KBM-7 (cell line): ENCODE measurements at places on chromosomes 4 and X.

DNA sequence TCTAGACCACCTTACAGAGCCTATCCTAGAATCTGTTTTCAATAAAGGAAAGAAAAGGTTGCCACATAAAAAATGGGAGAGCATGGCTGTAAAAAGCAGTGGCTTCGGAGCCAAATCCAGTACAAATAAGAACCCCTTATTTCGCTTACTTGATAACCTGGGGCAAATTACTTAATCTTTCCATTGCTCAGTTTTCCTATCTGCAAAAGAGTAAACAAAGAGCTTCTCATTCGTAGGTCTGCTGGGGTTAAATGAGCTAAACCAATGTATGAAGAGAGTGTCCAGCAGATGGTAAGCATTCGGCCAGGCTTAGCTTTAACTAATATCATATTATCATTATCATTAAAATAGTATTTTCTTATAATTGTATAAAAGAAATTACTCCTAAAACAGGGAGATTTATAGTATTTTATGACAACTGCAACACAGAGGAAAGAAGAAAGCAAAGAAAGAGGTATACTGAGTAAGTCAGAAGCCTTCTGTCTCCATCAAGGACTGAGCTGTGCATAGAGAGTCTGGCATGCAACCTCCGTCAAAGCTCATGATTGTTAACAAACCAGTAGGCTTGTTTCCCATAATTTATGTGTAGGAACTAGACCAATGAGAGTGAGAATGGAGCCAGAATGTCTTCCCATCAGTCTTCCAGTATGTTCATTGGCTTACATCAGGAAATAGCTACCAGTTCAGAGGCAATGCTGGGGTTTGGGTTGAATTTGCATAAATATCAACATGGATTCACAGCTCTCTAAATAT, 364.9 kb downstream of the UNC5C start:
- no peak for DNase-seq

DNA sequence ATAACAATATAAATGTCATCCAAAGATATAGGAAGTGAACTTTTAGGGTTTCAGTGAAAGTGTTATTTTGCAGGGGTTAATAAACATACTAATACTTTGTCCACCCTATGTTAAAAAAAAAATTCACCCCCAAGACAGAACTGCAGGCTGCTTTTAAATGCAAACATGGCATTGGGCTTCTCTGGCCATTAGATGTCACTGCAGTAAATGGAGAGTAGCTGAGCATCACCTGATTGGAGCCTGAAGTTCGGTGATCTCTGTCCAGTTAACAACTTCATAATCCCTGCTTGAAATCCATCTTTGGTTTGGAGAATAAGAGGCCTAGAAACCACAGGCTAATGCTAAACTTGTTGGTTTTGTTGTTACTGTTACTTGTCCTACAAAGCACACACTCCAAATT, 18.7 kb downstream of the SLC25A43 start:
- peak; percentile 38 for DNase-seq

- DNase-seq = no peak
Observed at GRCh38 chr4:7003176-7003878, 39.8 kb upstream of the TADA2B start.

DNA sequence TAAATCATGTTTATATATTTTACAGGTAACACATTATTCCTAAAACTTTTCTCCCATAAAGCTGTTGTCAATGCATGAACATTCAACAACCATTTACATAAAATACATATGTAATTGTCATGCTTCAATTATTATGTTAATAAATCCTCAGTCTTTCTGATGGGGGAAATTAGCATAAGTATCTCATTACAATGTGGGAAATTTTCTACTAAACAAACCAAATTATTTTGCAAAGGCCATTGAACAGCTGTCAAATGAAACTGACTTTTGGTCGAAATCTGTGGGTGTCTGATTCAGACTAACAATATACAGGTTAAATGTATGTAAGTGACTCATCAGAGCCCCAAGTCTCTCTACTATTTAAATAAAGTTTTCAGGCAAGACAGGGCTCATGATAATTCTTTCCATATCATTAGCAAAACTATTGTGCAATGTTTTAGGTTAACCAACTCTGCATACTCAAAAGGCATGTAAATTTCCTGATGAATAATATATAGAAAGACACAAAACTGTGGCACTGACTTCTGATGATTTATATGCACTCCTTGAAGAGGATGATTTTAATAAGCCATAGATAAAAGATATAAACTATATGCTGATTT, 795.3 kb upstream of the AADAT start:
- DNase-seq = no peak

- DNase-seq = no peak
Observed at GRCh38 chrX:115260330-115260729, 26.4 kb upstream of the LRCH2 start.

DNA sequence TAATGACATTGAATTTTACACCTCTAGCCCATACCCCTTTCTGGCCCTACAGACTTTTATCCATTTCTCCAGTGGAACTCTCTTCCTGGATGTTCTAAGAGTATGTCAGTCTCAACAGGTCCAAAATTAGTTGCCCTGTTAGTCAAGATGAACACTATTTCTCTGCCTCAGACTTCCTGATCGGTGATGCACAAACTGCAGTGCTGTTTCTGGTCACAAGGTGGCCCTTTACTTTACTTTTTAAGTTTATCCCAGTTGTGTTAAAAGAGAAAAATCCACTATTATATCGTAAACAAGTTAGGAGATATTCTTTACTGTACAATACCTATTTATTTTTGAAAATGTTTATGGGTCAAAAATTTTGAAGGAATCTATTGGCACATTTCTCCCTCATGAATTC, 13.1 kb downstream of the TCEAL7 start:
- peak; percentile 51 for DNase-seq

DNA sequence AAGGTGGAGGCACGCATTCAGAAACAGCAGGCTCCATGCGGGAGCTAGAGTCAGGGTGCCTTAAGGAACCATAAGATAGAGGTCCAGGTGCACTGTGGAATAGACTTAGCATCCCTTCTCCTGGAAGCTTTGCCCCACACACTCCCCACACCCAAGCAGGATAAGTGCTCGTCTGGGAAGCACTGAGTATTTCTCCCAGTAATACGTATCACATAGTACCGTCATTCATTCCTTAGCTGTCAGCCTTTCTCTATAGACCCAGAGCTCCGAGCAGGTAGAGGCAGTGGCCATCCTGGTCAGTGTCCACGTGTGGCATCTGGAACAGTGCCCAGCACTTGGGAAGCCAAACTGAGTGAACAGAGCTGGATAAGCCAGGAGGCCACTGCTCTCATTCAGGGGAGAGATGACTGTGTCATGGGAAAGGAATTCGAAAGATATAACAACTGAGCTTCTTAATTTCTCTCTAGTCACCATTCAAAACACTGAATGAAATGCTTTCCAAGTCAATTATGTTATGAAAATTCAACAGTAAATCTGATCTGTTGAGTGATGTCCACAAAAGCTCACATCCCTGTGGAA, 9.9 kb downstream of the APBB2 start:
- DNase-seq = no peak

- no peak for DNase-seq
Observed at GRCh38 chrX:97070346-97070745, 186.6 kb downstream of the RPA4 start.

DNA sequence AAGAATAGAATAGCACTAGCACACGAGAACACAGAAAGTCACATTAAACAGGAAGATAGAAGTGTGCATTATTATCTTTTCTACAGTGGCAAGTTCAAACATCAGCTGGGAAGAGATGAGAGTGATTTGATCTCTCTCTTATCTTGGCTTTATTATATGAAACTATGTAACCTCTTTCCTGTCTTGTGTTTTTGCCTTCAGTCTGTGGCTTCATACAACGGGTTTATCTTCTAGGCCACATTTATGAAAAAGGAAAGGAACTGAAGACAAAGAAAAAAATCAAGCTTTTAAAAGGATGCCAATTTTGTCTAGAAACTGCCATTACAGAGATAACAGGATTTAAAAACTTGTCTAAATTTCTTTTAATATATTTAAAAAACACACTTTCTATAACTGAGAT, 983.6 kb downstream of the RPA4 start:
- DNase-seq = no peak

DNA sequence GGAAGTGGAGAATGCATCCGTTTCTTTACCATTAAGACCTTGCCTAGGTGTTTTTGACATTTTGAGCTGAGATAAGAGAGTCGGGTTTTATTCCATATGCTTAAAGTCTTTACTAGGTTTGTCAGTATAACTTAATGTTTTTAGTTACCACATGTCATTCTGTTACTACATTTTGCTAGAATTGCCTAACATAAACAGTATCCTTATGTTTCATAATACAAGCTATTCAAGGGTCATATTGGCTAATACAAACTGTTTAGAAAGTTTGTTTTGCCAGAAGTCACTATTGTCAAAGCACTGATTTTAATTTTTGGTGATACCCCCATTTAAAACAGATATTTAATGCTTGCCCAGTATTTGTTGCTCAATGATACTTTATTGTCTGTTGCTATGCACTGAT, 427.7 kb upstream of the MAGEB2 start:
- no peak for DNase-seq

DNA sequence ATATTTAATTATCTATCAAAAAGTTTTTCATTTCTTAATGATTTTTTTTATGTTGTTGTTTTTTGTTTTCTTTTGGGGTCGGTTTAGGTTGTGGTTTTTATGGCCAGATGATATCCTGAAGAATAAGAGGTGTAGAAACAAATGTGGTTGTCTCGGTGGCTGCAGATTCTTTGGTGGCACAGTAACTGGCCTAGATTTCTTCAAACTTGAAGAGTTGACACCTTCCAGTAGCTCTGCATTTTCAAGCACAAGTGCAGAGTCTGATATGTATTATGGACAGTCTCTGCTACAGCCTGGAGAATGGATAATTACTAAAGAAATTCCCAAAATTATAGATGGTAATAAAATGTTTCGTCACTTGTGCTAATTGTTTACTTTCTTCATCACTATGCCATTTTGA, 82.6 kb downstream of the BLTP1 start:
- no peak for DNase-seq

DNA sequence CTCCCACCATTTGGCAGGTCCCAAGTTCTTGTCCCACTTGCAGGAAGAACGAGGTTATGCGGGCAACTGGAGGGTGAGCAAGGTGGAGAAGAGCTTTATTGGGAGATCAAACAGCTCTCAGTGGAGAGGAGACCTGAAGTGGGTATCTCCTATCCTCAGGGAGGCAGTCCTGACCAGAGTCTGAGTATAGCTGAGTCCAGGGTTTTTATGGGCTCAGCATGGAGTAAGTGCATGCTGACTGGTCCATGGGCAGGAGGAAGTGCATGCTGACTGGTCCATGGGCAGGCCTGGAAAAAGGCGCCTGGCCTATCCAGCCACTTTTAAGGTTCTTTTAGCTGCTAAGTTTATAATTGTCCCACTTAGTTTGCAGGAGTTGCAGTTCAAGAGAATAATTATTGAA, 7.4 kb upstream of the HNRNPD start:
- no peak for DNase-seq

- peak; percentile 35 for DNase-seq
Observed at GRCh38 chrX:24148121-24148520, 1.4 kb upstream of the ZFX start.

GRCh38 chr4:159358226-159358625, 255.3 kb downstream of the RAPGEF2 start:
- no peak for DNase-seq

DNA sequence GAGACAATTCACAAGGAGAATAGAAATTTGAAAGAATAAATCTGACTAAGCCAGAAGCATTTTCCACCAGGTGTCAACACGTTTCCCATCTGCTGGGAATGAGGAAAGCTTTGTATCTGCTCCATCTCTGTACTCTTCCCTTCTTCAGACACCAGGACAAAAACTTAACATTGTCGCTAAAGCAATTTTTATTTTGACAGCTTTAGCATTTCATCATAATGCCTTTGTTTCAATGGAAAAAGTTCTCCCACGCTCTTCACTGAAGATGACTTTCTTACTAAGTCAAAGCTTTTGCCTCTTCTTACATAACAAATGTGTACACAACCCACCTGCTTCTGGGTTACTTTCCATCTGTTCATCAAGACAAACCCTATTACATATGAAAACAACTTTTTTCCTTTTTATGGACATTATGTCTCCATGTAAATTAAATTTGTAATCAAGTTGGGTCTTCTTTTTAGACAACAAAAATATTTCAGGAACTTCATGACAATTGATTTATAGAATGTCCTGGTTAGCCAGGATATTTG, 141.7 kb upstream of the GUCY1A1 start:
- no peak for DNase-seq

DNA sequence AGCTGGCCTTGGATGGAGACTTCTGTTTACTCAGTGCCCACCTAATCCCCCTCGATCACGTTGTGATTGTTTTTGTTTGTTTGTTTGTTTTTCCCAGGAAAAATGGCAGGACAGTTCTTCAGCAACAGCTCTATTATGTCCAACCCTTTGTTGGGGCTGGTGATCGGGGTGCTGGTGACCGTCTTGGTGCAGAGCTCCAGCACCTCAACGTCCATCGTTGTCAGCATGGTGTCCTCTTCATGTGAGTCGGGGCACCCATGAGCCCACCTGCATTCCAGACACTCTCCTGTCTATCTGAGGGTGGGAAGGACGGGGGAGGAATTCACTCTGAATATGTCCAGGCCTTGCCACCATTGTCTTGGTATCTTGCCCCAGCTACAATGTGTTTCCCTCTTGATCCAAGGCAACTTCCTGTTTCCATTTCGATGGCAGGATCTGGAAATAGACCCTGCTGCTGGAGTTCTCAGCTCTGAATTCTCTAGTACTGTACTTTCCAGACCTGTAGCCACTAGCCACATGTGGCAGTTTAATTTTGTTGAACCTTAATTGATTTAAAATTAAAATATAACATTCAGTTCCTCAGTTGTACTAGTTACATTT, 10.5 kb downstream of the SLC34A2 start:
- DNase-seq = no peak

GRCh38 chr4:17771284-17771908, 10.0 kb downstream of the FAM184B start:
- no peak for DNase-seq

DNA sequence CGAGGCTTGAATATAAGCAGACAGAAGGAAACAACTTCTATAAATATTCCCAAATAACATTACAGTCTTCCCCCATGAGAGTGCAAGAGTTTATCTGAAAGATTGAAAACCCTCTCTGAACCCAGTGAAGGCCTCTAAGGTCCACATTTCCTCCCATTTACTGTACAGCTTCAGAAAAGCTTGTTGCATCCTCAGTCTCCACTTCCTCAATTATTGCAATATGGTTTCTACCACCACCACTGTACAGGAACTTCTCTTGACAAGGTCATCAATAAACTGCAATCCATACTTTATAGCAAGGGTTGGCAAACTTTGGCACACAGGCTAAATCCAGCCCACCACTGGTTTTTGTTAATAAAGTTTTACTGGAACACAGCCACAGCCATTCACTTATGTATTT, 239.0 kb downstream of the THOC2 start:
- no peak for DNase-seq

DNA sequence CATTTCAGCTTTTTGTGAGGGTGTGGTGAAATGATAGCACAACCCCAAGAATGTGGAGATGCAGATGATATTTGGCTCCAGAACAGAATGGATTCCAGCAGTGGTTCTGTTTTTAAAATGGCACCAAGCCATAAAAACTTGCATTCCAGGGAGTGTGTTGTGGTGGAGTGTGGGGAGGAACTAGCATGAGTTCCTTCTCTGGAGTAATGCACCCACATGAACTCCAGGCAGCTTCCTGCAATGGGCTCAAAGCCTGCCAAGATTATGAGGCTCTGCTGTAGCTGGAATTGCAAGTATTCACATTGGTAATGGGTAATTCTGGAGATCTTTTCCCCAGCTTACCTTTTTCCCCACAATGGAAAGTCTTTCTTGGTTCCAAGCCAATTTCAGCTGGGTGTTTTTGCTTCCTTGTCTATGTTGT, 161.4 kb downstream of the RAB28 start:
- DNase-seq = peak; percentile 2
